ENCODE measurements at places on chromosomes 7 and 10. TPM values are rescaled to one million over a fixed set of nuclear protein-coding genes. Genes with fewer than 3 reads are reported as not detected.

Gene HERC4
- total RNA-seq: 31.9 TPM

Gene STRIP2
- total RNA-seq: 17.1 TPM

Gene AGR3
- not detected for total RNA-seq

Gene TRPV5
- total RNA-seq: not detected

Gene TAS2R4
- 0.25 TPM for total RNA-seq
